ENCODE measurements at places on chromosomes 2 and 18.

GRCh38 chr18:33495278-33495677 is 54.8 kb upstream of the CCDC178 start:
- no peak for DNase-seq

DNA sequence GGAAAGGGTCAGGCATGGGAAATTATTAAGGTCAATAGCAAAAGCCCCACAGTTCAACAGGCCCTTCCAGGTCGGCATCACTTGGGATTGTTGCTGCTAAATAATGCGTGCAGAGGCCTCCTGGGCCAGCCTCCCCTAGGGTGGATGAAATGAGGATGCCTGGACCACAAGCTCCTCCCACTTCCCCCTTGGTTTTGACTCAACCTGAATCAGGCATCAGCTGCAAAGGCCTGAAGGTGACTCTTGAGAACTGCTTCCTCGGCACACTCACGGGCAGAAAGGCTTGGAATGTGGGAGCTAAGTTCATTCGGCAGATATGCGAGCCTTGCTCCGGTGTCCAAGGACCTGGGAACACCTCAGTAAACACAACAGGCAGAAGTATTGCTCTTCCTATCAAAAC is 69.3 kb downstream of the MBP start:
- no peak for DNase-seq

DNA sequence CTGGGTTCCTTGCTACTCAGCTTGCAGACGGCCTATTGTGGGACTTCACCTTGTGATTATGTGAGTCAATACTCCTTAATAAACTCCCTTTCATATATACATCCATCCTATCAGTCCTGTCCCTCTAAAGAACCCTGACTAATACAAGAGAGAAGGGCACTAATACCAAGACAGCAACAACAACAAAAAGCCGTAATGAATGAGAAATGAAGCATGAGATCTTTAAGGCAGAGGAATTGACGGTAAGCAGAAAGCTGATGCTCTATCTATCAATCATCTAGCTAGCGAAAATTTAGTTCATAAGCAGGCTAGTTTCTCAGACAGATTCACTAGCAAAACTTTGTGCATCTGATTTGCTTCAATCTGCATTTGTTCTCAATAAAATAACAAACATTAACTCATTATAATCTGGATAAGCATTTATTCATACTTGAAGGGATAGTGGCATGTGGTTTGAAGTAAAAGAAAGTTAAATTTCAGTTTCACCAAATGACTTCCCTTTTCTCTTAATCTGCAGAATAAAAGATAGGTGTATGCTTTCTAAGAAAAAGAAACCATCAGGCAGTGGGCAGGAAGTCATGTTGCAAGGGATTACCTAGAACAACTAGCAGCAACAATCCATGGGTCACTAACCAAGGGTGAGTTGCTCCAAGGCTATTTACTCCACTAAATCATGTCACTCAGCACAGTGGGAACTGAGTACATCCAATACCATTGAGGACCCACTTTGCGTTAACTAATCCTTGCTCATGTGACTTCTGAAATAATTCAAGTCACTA is 376.5 kb downstream of the TMEM182 start:
- DNase-seq = no peak

- DNase-seq = no peak
Observed at GRCh38 chr18:22545066-22545760, 127.5 kb upstream of the CTAGE1 start.

GRCh38 chr2:128623776-128624761 is 305.4 kb upstream of the HS6ST1 start:
- peak; percentile 93 for DNase-seq

DNA sequence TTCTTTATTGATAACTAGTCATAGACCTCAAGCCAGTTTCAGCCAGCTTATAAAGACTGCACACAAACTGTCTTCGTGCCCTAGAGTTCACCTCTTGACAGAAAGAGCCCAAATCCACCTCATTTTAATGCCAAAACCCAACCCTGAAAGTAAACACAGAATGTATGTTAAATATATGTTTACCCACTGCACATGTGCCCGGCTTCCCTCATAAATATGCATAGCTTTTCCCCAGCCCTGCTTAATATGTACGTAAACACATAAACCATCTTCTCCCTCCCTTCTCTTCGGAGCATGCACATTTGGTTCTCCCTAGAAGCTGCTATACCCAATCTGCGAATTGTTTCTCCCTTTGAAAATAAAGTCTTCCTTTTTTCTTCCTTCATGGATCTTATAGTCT is 73.9 kb upstream of the XIRP2 start:
- no peak for DNase-seq

- DNase-seq = no peak
Observed at GRCh38 chr2:96692094-96692971, 47.5 kb downstream of the LMAN2L start.

DNA sequence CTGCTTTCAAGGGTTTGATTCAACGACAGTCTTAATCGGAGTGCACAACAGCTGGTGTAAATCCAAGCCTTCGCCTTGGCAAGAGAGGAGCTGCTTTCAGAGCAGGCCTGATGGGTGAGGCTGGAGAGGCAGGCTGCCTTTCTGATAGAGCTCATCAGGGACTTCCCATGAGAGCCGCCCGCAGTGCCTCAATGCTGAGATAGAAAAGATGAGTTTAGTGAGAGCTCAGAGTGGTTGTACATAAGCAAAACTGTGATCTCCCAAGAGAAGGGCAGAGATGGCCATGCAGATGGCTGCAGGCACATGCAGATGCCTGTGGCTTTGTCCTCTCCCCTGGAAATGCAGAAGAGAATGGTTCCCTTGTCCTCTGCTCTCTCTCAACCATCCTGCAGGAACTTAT is 122.1 kb downstream of the ARL4C start:
- no peak for DNase-seq

GRCh38 chr2:237324837-237325236 is 89.1 kb downstream of the COL6A3 start:
- DNase-seq = no peak

DNA sequence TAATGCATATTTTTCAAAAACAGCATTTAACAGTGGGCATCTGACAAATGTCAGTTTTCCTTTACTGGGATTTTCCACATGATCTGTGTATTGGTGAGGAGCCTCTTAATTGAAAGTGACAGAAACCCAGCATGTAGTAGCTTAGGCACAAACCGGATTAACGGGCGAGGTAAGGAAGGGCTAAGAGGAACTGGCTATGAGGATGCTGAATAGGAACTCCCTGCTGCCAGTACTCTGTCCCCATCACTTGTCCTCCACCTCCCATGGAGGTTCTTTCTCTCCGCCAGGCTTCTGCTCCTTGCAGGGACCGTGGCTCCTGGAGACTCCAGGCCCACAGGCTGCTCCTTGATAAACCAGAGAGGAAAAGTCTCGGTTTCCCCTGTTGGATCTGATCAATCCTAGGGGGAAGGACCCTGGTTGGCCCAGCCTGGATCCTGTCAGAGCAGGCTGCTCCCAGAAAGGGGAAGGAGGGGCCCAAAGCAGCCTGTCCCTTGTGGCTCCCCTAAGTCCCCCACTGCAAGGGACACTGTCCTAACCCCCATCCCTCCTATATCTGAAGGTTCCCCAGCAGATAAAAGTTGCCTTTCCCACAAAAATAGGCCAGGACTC is 10.3 kb downstream of the TEX44 start:
- no peak for DNase-seq

DNA sequence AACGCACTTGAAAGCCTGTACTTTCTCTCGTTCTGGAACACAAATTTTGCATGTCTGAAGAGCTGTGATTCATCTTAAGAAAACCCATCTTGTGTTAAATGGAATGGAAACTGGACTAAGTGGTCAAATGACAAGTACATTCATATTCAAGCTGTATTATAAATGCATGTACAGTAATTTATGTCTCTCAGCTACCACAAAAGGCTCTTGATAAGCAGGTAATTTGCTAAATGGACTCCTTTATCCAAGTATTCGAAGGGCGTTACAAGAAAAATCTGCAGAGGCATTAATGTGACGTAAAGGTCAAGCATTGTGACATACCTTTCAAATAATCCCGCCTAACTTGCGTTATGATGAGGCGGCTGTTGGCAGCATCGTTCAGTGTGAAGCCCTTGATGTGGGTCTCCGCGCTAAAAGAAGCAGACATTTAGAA is 66.6 kb downstream of the ABCG8 start:
- DNase-seq = no peak

DNA sequence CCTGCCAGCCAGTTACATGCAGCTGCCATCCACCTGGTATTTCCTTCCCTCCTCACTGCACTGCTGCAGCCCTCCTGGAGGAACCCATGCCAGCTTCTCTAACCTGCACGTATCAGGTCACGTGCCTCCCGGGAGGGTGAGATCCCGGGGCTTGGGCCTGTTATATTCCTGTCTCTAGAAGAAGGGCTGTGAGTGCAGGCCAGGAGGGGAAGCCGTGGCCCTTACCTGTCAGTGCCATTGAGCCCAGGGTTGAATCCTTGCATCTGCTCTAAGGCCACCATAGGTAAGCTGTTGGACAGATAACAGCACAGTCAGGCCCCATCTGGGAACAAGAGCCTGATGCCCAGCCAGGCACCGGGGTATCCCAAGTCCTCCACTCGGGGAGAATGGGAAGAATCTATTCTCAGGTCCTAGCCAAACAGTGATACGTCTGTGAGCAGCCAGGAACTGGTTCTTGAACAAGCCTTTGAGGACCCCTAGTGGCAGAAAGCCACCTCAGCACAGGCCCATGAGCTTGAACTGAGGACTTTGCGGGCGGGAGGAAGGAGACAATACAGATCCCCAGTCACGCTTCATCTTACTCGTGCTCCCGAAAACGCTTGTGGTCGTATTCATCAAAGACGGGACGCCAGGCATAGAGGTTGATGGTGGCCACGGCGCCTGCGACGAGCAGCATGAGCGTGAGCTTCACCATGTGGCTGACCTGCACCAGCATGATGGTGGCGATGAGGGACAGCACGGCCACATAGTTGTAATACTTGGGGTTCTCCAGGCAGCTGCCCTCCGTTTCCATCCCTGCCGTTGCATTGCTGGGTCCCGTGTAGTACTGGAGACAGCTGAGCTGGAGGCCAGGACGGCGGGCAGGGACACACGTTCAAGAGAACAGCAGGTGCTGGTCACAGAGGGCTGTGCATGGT is 34.4 kb downstream of the CENPO start:
- DNase-seq = peak; percentile 93

- no peak for DNase-seq
Observed at GRCh38 chr2:23427976-23428375, 43.0 kb downstream of the KLHL29 start.

GRCh38 chr18:44290366-44290977 is 390.2 kb upstream of the SETBP1 start:
- DNase-seq = no peak

DNA sequence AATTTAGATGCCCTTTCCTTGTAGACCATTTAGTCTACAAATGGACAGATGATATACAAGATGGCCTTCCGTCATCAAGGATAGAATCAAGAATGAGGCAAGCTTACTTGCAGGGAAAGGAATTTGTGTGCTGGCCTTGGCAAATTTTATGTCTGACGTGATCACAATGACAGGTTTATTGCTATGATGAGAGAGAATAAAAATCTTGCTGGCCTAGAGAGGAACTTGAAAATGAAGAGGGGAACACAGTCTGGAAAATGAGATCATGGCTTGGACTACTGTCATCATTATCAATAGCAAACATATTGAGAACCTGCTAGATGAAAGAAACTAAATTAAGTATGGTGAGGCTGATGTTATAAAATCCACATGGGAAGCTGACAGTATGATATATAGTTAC is 66.0 kb downstream of the CSRNP3 start:
- no peak for DNase-seq

DNA sequence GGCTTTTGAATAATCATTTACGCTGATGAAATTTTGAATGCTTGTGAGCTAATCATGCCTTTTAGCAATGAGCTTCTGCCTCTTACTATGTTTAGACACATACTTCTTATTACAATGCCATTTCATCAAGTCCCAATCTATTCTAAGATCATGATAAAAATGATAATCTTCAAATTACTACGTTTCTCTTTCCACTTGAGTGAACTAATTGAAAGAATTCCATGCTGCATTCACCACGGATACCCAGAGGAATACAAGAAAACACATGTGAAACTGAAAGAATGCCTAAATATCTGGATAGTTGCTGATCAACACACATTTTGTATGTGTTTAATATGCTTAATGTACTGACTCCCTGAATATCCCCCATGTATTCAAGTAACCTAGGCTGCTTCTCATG is 62.3 kb downstream of the LRRTM4 start:
- no peak for DNase-seq

- DNase-seq = no peak
Observed at GRCh38 chr2:143121957-143122356, 7.3 kb upstream of the ARHGAP15 start.

DNA sequence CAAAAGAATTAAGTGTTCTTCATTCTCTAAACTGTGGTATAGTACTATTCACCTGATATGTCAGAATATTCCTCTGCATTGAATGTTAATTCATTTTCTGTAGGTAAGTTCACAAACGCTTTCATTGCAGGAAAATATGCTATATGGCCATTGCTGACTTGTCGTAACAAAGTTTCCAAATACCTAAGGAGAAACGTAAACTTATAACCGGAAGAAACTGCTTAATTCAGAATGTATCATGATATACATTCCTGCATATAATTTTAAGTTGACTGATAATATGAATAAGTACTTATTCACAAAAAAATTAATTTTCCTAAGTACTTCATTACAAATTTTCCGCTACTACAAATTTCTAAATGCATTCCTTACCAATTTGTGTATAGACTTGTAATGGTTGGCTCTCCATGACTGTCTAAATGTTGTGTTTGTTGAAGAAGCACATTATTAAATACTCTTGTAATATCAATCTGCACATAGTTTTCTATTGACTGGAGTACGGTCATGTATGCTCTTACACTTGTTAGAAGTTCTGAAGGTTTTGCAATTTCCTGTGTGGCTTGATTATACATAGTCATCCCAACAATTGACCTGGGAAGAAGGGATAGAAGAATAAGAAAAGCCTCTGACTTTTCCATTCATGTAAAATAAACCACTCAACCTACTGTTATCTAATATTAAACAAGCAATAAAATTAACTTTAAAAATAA is 85.4 kb downstream of the NCKAP1 start:
- DNase-seq = peak; percentile 14

GRCh38 chr2:134290358-134290757 is 36.5 kb downstream of the MGAT5 start:
- DNase-seq = no peak

- DNase-seq = no peak
Observed at GRCh38 chr2:149399934-149400615, 69.7 kb downstream of the LYPD6 start.

DNA sequence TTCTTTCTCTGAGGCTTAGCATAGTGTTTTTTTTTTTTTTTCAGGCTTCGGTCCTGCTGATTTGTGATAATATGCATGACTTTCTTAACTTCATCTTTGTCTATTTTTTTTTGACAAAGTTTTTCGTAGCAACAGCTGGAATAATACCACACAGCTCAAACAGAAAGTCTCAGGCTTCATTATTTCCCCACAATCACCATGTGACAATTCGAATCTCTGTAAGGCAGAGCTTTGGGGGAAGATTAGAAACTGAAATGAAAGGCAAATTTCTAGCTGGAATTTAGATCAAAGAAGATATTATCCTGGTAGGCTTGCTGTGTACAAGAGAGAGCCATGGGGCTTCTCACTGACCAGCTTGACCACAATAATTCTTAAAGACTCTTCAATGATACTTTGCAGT is 12.2 kb upstream of the CD28 start:
- DNase-seq = no peak

Data from AG20443 (cell line).